Vagina (tissue), 2 donors: ENCODE measurements at places on chromosomes 3 and 15. TPM values are rescaled to one million over a fixed set of nuclear protein-coding genes. Genes with fewer than 3 reads are reported as not detected.

GATA2 gene
- 50.6 TPM for total RNA-seq

GRCh38 chr3:52834871-52835501, at the start of gene MUSTN1:
TSS of gene MUSTN1 (minus strand) at chr3:52835019. CDS start at chr3:52834948, 71 bp downstream.
- DNase-seq = no peak

DNA sequence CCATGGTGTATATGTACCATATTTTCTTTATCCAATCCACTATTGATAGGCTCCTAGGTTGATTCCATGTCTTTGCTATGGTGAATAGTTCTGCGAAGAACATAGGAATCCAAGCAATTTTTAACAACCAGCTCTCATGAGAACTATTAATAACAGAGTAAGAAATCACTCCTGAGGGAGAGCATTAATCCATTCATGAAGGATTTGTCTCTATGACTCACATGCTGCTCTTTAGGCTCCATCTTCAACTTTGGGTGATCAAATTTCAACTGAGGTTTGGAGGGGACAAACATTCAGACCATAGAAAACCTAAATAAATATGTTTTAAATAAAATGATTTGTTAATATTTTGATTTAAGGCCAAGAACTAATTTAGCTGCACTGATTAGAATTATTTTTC, 147.4 kb downstream of the NSUN3 start:
- DNase-seq = no peak

EIF4A2 gene
- 375 TPM for total RNA-seq

- no peak for DNase-seq
Observed at GRCh38 chr3:133301731-133302130, 98.1 kb upstream of the BFSP2 start.

CLEC3B gene
- total RNA-seq = 41.7 TPM

ACTL6A gene
- 21.9 TPM for total RNA-seq

DNA sequence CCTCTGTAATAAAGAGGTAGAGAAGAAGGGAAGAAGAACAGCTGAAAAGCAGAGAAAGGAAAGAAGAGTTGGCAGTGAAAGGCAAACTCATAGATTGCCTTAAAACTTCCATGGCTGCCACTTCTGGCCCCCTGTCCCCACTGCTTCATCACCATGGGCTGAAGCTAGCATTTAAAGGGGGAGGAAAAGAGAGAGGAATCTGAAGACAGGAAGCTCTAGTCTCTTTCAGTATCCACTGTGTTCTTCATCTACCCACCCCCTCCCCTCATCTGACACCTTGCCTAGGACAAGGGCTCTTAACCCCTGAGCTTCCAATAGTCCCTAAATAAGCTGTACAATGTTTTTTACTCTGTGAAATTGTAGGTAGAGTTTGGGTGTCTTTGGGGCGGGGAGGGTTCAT, 60.6 kb downstream of the ALCAM start:
- no peak for DNase-seq

- DNase-seq = no peak
Observed at GRCh38 chr3:130941793-130942192, 47.9 kb downstream of the ATP2C1 start.

MUC4 gene
- total RNA-seq = 36.1 TPM

GRCh38 chr3:71355862-71356261, 227.7 kb downstream of the FOXP1 start:
- no peak for DNase-seq

DNA sequence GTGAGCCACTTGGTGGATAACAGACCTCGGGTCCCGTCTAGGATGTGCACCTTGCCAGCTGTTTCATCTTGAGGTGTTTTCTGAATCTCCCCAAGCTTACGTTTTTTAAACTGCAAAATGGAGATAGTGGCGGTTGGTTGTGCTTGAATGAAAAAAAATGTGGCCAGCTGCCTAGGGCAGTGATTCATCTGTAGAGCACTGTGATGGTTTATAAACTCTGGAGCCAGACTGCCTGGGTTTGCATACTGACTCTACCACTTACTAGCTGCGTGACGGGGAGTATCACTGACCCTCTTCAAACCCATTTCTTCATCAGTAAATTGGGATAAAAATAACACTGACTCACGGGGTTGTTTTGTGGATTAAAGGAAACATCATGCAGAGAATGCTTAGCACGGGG, 159.1 kb downstream of the CHL1 start:
- DNase-seq = no peak

- DNase-seq = no peak
Observed at GRCh38 chr3:43455233-43455632, 166.6 kb downstream of the ANO10 start.

DNA sequence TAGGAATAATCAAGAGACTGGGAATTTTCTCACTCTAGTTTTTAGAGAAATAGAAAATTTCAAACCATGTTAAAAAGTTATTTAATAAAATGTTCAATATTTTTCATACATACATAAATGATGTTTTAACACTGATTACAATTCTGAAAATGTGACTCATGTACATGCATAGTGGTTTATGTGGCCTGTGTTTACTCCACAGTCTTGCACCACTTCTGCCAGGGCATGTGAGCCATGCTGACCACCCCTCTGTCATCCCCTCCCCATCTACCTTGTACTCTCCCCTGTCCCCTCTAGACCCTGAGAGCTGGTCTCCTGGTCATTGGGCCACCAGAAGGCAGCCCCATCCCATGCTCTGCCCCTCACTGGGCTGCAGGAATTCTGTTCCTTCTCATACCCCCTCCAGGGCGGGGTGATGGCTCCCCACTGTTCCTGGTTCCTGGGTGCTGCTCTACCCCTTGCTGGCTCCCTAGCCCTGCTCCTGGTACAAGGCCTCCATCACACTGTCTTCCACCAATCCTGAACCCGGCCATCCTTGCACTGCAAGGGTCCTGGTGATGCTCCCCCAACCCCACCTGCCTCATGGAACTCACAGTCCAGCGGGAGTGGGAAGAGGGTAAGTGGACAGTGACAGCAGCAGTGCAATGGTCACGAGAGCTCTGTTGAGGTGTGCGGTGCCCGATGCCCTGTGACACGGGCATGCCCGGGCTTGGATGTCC, 24.2 kb upstream of the SLC41A3 start:
- DNase-seq = no peak

GRCh38 chr3:45204136-45204535, 22.0 kb downstream of the TMEM158 start:
- no peak for DNase-seq

CCR1 gene
- total RNA-seq = 7.1 TPM

DNA sequence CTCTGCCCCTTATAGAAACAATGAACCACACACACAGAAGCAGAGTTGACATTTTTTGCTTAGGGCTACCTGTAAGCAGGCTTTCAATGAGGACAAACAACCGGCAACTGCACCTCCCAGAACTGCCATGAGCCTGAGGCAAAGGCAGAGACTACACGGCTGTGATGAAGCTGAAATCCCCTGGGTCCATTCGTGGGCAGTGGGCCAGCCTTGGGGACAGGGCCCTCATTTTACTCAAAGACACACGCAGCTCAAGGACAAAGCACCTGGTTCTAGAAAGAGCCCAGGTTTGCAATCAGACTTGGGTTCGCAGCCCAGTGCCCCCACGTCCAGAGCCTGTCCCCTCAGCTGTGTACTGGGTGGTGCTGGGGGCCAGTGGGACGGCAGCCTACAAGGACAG, 17.9 kb downstream of the FAM174B start:
- DNase-seq = peak; percentile 58

DNA sequence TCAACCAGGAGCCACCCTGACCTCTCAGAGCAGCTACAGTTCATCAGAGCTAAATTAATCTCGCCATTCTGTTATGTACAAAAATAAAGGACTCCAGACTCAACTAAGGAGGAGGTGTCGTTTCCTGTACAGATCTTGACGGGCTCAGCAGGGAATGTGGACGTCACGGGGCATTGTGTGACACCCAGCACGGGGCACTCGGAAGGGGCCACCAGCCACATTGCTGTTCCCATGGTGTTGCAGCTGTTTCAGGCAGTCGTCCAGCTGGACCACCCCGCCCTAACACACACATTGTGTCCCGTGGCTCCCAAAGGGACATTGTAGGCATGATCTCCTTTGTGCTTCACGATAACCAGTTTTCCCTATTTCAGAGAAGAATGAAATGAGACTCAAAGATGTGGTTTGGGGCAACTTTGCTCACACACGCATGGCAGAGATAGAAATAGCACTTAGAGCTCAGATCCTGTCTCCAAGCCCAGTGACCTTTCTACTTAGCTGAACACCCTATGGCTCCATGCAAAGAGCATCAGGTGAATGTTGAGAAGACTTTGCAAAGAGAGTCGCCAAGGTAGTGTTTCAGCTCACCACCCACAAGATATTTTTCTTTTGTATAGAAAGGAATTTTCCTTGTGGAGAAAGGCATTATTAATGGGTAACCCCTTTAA, 5.5 kb downstream of the SSUH2 start:
- no peak for DNase-seq

GRCh38 chr3:52153389-52154096, 680 bp downstream of the POC1A start:
- DNase-seq = no peak

CD276 gene
- total RNA-seq = 78.1 TPM

GRCh38 chr3:123568034-123568433, 16.8 kb downstream of the HACD2 start:
- no peak for DNase-seq

DNA sequence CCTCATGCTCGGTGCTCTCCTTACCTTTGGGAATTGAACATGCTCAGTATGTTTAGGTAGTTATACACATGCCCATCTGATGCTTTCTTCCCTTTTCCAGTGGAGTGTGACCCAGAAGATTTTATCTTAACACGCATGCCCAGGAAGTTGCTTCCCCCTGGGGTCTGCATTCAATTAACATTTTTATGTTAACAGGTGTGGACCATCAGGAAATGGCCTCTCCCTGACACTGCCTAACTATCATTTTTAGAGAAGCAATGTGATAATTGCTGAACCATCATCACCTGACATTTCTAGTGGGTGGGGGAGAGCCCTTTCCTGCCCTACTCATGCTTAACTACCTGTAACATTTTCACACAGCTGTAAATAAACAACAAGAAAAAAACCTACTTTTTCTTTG, 55.1 kb upstream of the TGFBR2 start:
- no peak for DNase-seq

SHQ1 gene
- 12.3 TPM for total RNA-seq

GRCh38 chr3:124362455-124362854, 367.8 kb upstream of the UMPS start:
- DNase-seq = no peak

- no peak for DNase-seq
Observed at GRCh38 chr3:169699536-169700050, 36.1 kb upstream of the MECOM start.

ZPLD1 gene
- total RNA-seq = not detected

DNA sequence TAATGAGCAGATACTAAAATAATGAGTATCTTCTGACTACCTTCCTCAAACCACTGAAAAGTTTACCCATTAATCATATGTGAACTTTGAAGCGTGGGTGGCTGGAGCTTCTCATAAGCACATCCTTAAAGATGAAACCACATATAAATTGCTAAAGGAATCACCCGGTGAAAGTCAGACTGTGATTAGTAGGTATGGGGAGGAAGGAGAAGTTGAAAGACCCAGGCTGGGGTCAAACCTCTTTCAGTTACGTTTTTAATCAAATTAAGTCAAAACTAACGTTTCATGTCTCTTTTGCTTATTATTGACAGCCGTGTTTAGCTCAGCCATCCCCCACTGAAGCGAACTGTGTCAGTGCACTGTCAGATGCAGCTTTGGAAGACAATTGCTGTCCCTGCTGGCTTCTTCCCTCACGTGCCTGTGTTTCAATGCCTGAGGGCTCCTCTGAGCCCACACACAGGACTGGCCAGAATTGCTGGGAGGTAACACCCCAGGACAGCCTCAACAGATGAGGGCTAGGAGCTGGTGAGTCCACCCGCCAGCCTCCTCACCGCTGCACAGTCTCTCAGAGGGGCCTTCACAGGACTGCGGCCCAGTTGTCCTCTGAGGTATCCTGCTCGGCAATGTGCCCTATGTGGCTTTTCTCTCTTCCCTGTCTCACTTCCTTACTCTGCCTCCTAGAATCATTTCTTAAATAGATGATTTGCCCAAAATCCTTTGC, 29.3 kb upstream of the SH3BP5 start:
- no peak for DNase-seq

- no peak for DNase-seq
Observed at GRCh38 chr3:87626546-87626945, 350.2 kb upstream of the POU1F1 start.

- DNase-seq = no peak
Observed at GRCh38 chr15:29126821-29127461, 142.7 kb downstream of the NSMCE3 start.

SPESP1 gene
- 1.5 TPM for total RNA-seq

DNA sequence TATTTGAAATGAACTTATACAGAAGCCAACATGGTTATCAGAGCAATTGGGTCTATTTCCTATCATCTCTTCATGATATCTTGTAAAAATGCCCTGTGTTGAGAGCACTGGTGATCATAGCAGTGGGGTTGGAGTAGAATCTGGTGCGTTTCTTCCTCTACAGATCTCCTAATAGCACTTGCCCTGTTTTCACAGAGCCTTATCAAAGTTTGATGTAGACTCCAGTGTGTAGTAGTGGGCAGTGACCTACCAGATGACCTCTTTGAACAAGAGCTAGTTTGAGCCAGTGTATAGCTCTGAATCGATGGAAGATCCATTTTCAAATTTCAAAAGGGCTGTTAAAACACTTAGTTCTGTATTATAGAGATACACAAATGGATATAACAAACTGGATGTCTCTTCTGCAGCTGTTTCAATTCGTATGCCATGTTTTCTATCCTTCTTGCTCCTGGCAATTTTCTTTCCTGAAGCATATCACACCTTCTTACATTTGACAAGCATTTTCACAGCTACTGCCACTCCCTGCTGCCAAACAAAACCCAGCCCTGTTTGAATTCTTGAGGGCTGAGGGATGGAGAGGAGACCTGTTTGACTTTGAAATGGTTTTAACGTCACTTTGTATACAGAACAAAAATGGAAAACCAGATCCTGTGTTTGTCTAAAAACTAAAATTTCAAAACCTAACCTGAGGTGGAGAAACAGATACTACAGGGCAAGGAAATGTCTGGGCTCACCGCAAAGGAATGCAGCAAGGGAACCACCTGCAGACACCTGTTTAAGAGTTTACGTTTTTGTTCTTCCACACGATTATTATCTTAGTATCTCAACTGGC, 354.5 kb upstream of the TPRG1 start:
- no peak for DNase-seq

DNA sequence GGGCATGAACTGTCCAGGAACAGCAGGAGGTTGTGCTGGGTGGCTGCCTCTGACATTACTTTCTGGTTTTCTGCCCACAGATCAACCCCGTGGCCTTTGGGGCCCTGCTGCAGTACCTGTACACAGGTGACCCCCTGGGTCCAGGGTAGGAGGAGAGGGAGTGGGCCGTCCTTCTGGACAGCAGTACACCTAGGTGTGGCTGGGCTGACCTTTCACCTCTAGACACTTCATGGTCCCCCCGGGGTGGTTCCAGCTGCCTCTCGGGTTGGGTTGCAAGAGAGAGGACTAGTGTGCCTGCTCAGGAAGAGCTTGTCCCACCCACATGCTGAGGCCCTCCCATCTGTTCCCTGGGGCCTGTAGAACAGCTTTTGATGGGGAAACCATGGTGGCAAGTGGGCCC, 3.7 kb downstream of the ABTB1 start:
- DNase-seq = no peak

DNA sequence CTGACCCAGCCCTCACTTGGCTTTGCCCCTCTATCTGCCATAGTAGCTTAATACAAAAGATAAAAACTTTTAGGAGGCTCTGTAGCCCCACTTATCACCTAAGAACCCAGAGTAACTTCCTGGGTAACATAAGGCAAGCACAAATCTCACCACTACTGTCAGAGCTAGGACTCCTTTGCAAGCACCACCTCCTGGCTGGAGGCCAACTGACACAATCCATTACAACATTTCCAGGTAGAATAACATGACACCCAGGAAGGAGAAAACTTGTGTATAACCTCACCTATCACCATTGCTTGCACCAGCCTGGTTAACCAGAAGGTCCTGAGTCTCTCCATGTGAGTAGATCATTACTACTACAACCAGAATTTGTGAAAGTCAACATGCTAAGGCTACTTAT, 230.0 kb downstream of the TUSC7 start:
- DNase-seq = no peak
